Retinal pigment epithelial cell (primary cell): ENCODE measurements at places on chromosomes 4 and X.

GRCh38 chr4:61959087-61959486 is 759.0 kb downstream of the ADGRL3 start:
- no peak for DNase-seq

DNA sequence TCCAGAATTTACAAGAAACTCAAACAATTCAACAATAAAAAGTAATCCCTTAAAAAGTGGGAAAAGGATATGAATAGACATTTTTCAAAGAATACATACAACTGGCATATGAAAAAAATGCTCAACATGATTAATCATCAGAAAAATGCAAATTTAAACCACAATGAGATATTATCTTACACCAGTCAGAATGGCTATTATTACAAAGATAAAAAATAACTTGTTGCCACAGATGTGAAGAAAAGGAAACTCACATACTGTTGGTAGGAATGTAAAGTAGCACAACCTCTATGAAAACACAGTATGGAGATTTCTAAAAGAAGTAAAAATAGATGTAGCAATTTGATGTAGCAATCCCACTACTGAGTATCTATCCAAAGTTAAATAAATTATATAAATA is 65.1 kb upstream of the DIAPH2 start:
- DNase-seq, result no peak

DNA sequence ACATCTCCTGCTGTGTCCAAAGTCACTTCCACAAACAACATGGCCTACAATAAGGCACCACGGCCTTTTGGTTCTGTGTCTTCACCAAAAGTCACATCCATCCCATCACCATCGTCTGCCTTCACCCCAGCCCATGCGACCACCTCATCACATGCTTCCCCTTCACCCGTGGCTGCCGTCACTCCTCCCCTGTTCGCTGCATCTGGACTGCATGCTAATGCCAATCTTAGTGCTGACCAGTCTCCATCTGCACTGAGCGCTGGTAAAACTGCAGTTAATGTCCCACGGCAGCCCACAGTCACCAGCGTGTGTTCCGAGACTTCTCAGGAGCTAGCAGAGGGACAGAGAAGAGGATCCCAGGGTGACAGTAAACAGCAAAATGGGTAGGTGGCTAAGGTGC is 123.9 kb downstream of the PDLIM5 start:
- DNase-seq, result no peak

DNA sequence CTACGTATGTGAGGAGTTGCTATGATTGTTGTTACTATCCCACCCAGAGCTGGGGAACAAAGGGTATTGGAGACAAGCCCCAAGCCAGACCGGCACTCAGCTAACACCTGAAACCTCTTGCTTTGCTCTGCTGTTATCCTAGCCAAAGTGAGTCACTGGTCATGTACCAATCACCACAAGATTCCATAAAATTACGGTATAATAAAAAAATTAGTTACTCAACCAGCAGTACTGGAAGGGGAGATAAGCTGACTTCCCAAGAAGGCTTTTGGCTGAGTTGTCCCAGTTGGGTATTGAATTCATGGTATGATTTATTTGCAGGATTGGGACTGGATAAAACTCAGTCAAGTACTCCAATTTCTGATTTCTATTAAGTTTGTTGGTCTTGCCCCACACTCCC is 5.3 kb downstream of the EDA2R start:
- no peak for DNase-seq

DNA sequence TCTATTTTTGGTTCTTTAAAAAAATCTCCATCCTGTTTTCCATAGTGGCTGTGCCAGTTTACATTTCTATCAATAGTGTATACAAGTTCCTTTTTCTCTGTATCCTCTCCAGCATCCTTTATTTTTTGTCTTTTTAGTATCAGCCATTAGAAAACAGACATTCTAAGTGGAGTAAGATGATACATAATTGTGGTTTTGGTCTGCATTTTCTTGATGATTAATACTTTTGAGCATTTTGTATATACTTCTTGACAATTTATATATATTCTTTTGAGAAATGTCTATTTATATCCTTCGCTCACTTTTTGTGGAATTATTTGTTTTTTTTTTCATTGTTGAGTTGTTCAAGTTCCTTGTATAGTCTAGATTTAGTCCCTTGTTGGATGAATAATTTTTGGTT is 382.2 kb upstream of the SPOCK3 start:
- DNase-seq, result no peak

DNA sequence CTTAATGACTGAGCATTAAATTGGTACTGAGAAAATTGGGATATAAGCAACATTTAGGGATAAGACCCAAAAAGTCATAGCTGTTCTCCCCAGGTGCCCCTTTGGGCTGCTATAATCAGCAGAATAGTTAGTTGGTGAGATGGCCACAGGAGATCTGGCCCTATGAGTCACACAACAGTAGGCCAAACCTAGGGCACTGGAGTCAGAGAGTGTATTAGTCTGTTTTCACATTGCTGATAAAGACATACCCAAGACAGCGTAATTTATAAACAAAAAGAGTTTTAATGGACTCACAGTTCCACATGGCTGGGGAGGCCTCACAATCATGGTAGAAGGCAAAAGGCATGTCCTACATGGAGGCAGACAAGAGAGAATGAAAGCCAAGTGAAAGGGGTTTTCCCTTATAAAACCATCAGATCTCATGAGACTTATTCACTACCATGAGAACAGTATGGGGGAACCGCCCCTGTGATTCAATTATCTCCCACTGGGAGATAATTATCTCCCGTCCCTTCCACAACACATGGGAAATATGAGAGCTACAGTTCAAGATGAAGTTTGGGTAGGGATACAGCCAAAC is 338.3 kb upstream of the NR3C2 start:
- DNase-seq, result no peak

GRCh38 chr4:3251691-3252479 is 2.9 kb downstream of the MSANTD1 start:
- no peak for DNase-seq
